Stimulated activated CD8-positive, alpha-beta memory T cell treated with anti-CD3 and anti-CD28 coated beads, Interleukin-15, amount 100 ng/mL, for 1 hour (primary cell): ENCODE measurements at places on chromosomes 6 and 20.

- no peak for DNase-seq
These were observed 195.1 kb downstream of the KIF16B start for GRCh38 chr20:16378122-16378521.

- DNase-seq: no peak
These were observed 31.6 kb downstream of the CBFA2T2 start for GRCh38 chr20:33521461-33521860.

DNA sequence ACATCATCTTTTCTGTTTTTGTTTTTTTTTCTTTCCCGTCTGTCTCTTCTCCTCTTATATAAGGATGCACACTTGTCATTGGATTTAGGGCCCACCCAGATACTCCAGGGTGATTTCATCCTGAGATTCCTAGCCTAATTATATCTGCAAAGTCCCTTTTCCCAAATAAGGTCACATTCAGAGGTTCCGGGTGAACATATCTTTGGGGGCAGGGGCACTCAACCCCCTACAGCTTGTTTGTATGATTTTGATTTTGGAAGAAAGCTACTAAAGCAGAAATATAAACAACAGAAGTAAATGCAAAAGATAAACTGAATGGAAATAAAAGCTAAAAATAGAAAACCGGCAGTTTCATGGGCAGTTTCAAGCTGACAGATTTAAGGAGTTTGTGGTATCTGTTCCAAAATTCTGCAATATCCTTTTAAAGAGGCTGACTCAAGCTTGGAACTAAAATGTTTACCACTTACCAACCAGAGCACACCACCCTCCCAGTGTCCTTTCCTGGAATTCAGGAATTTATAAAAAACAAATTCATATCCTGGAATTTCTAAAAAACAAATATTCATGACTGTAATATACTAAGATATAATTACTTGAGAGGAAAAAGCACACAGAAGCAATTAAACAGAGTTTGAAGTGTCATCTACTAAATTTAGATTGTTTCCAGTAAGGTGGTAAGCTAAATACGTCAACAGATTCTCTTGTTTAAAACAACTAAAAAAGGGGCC lies 100.0 kb upstream of the CARMIL1 start:
- DNase-seq: no peak

DNA sequence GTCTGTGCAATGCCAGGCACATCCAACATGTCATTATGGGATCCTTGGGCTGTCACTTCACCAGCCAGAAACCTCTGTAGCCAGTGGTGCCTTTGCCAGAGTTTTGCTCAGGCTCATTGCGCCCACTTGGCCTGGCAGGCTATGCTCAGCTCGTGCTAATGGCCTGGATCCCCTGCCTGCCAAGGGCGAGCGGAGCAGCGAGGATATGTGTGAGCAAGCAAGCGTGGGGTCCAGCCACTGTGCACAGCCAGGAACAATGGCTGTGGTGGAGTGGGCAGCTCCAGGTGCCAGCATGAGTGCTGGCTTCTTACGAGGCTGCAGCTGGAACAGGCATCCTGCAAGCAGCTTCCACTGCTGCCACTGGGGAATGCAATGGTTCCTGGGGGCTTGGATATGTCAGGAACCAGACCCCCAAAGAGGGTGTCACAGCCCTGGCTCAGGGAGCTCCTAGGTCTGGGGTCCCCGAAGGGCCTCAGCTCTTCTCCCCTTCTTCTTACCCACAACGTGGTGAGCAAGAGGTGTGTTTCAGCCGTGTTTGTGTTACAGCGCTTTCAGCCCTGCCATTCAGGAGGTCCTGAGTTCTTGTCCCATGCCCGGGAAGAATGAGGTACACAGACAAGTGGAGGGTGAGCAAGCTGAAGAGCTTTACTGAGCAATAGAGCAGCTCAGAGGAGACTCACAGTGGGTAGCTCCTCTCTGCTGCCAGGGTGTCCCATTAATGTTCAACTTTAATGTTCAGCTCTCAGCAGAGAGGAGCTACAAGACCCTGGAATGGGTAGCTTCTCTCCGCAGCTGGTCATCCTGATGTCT lies 22.3 kb upstream of the TOP1 start:
- DNase-seq: no peak

- DNase-seq: no peak
These were observed 419.2 kb upstream of the MMS22L start for GRCh38 chr6:97702248-97702647.

GRCh38 chr6:131317516-131317915 lies 182.2 kb downstream of the AKAP7 start:
- no peak for DNase-seq

- no peak for DNase-seq
These were observed 571.5 kb upstream of the CDH4 start for GRCh38 chr20:60680554-60680953.

DNA sequence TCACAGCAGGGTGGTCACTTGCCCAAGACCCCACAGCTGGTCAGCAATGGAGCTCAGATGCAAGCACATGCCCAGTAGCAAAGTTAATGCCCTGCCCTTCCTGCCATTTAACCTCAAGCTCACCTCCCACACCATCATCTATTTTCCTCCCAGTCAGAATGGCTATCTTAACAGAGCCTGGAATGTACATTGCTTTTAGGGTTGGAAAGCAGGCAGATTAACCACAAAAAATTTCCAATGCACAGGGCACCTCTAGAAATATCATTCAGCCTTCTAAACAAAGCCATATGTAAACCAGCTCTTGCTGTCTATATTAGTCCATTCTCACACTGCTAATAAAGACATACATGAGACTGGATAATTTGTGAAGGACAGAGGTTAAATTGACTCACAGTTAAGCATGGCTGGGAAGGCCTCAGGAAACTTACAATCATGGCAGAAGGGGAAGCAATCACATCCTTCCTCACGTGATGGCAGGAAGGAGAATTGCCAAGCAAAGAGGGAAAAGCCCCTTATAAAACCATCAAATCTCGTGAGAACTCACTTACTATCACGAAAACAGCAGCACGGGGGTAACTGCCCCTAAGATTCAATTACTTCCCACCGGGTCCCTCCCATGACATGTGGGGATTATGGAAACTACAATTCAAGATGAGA lies 106.9 kb downstream of the FYN start:
- DNase-seq: no peak

DNA sequence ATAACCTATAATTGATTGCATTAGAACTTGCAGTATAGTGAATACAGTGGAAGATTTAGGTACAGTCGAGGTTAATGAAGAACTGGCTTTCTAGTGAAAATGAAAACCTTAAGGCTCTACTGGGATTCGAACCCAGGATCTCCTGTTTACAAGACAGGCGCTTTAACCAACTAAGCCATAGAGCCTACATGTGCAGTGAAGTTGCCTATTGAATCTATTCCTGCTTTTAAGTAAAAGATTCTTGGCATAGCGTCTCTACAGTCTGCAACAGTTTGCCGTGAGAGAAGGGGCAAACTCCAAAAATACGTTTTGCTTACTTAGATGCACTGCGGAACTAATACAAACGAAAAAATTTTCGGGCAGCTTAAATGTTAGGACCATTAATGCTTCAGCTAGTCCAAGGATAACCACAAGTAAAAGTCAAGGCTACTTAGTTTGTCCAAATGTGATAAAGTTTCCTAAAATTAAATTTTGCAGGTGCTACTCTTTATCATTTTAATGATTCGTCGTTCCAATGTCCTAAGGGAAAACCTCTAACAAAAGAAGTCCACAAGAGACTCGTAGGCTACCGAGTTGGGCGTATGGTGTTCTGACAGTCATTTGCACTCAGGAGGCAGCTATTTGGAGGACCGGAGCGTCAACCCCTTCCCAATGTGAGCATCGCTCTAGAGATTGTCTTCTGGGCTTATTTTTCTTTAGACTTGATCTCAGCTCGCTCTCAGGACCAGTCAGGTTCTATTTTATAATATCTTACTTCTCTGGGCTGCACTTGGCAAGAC lies 31.3 kb upstream of the ZSCAN23 start:
- no peak for DNase-seq

GRCh38 chr20:6362245-6362644 lies 239.4 kb upstream of the FERMT1 start:
- no peak for DNase-seq

DNA sequence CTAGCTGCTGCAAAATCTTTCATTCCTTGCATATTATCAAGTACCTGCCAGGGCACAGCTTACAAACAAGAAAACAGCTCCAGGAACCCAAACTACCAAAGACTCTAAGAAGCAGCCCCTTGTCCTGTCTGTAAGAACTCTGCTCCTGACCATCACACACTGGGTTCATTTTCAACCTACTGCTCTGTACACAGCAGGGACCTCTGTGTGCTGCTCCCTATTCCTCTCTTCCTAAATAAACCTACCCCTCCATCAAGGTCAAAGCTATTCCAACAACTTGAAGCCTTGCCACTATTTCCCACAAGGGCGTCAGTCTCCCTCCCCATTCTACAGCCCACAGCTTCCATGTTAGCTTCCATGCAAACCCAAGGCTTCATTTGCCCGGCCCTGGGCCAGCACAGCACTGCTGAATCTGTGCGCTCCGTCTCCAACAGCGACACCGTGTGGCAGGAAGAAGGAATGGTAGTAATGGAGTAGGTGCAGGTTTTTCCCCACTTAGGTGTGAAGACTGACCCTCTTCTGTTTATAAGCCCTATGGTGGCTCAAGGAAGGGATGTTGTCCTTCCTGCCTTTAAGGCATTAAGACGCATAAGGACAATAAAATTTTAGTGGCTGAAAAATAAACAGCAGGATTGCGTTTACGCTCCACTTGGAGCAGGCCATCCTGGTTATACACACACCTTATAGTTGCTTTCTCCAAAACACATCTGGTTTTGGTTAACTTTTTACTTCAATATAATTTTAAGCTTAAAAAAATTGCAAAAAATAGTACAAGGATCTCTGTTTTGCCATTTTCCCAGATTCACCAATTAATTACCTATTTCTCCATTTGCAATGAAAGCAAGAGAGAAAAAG lies 115.2 kb upstream of the NXT1 start:
- DNase-seq: no peak

DNA sequence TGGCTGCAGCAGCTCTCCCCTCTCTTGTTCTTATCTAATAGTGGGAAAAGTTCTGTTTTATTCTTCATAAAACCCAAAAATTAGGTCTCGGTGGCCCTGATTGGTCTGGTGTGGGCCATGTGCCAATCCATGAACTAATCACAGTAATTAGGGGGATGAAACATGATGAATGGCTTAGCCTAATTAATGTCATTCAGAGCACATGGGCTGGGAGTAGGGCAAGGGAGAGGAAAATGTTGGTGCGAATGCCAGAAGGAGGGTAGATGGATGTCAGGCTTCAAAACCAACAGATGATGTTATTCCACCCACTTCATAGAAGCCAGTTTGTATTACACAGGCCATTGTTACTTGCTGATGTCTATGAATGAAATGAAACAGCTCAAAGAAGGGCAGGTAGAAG lies 46.5 kb downstream of the PLEKHG1 start:
- DNase-seq: no peak

GRCh38 chr20:17650301-17651128 lies 31.5 kb downstream of the RRBP1 start:
- no peak for DNase-seq
